ENCODE measurements at places on chromosomes 2 and 18.

DNA sequence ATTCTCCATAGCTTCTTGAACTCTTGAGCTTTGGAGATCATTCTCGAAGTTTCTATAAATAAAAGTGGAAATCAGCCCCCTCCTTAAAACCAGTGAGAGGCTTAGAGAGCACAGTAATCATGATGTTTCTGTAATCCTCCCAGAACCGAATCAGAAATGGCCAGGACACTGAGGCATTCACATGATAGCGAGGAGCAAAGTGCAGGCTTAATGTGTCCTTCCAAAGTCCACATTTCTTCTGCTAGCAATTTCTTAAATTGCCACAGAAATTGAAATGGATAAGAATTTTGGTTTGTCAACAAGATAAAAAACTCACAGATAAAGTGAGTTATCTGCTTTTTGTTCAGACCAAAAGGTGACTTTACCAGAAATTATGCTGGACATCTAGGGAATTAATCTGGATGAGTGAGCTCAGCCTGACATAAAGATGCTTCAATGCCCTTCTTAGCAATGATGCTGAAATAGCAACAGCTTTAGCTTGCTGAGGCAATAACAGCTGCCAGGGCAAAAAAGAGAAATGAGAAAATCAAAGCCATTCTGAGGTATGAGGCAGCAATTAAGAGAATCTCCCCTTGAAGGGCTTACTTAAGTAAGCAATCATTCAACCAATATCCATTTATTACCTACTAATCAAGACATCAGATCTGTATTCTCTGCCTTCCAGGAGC lies 82.4 kb upstream of the PHLPP1 start:
- no peak for DNase-seq

DNA sequence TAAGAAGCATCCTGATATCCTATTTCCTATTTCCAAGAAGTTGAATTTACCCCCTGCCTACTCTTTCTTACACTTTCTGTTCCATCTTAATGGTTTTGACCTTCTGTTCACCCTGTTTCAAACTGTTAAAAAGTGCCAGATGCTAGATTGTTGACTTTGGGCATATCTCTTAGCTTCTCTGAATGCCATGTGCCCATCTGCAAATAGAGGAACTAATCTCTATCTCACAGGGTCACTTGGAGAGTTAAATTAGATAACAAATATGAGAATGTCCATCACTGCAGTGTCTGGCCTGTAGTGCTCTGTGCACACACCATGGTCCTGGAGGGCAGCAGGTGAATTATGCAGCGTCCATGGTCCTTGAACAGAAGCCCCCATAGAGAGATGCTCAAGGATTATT lies 83.8 kb downstream of the LRATD1 start:
- DNase-seq: no peak

GRCh38 chr18:79062806-79063205 lies 6.4 kb upstream of the ATP9B start:
- no peak for DNase-seq

DNA sequence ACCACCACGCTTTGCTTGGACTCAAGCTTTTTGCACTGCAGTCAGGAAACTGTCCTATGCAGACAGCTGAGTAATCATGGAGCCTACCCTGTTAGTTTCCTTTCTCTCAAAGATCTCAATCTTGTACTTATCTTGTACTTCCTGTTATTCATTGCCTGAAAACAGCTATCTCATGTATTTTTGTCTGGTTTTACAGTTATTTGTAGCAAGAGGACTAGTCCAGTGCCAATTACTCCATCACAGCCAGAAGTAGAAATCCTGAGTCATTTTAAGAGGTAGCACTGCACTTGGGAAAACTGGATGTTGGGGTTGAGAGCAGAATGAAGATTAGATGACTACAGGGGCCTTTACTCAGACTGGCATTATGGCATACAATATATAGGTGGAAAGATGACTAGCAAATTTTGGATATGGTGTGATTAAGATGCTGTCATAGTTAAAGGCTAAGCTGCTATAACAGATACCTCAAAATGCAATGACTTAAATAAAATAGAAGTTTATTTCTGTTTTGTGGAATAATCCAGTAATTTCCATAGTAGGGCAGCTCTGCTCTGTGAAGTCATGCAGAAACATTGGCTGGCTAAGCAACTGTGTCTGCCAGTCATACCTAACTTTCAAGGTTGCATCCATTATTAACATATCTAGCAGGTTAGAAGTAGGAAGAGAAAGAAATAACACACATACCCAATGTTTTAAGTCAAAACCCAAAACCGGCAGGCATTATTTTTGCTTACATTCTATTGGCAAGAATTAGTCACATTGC lies 21.1 kb upstream of the CHMP3 start:
- peak; percentile 9 for DNase-seq

DNA sequence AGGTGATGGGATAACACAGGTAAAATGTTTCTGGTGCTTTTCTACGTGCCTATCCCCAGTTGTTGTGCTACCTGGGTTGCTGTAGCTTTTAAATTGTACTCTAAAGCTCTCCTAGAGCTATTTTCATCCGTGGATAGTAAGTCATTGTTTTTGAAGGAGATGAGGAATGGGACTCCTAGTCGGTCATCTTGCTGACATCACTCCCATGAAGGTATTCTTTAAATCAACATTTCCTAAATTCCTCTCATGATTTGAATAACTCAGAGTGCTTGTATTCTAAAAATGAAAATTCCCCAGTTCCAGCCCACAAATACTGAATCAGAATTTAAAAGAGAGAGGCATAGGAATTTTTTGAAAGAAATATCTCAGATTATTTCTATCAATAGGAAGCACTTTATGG lies 44.3 kb downstream of the CCDC148 start:
- DNase-seq: peak; percentile 74

DNA sequence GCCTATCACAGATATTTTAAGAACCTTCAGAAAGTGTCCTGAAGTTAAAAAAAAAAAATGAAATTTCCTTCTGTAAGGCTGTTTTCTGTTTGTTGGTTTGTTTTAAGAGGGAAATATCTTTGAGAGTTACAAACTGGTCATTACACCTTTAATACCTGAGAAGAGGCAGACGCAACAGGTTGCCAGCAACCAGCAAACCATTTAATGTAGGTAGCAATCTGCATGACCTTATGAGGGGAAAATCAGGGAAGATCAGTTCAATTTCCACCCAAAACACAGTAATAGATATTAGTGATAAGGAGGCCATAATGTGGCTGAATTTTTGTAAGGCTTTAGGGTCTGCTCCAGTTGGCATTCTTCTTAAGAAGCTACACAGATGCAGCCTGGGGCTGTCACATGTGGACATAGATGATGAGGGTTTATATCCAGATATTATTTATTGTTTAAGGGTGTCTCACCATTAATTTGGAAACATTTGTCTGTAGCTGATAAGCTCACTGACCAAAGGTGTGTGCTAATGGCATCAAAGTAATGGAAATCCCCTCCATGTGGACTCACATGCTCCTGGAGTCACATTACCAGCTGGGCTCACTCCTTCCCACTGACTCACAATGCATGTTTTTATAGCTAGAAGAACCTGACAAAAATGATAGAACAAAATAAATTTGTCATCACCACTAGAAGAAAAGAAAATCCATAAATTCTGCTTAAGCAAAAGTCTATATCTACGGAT lies 83.5 kb upstream of the DTNA start:
- DNase-seq: no peak

DNA sequence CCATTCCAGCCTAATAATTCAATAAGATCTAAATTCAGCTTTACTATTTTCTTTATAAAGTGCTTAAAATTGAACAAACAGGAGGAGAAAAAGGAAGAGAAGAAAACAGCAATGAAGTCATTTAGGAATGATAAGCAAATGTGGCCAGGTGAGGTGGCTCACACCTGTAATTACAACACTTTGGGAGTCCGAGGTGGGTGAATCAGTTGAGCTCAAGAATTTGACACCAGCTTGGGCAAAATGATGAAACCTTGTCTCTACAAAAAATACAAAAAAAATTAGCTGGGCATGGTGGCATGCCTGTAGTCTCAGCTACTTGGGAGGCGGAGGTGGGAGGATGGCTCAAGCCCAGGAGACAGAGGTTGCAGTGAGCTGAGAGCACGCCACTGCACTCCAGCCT lies 129.0 kb downstream of the CAMKMT start:
- no peak for DNase-seq

GRCh38 chr2:101157272-101157671 lies 6.1 kb upstream of the TBC1D8 start:
- no peak for DNase-seq

DNA sequence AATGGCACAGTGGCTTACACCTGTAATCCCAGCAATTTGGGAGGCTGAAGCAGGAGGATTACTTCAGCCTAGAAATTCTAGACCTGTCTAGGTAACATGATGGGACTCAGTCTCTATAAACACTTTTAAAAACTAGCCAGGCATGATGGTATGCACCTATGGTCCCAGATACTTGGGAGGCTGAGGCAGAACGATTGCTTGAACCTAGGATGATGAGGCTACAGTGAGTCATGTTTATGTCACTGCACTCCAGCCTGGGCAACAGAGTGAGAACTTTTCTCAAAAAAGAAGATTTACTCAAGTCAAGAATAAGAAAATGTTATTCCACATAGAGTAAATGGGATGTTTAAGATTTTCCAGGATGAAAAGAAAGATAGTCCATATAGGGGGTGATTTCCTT lies 158.6 kb downstream of the HNMT start:
- no peak for DNase-seq

DNA sequence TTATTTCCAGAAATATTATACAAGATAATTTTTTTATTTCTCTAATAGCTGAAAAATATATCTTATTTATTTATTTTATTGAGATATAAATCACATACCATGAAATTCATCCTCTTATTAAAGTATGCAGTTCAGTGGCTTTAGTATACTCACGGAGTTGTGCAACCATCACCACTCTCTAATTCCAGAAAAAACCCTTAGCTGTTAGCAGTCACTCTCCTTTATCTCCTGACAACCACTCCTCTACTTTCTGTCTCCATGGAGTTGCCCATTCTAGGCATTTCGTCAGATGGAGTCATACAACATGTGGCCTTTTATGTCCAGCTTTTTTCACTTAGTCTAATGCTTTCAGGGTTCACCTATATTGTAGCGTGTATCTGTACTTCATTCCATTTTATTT lies 66.5 kb downstream of the TCF7L1 start:
- DNase-seq: peak; percentile 53

- DNase-seq: peak; percentile 60
Observed at GRCh38 chr2:111951486-111951885, 53.1 kb downstream of the MERTK start.

DNA sequence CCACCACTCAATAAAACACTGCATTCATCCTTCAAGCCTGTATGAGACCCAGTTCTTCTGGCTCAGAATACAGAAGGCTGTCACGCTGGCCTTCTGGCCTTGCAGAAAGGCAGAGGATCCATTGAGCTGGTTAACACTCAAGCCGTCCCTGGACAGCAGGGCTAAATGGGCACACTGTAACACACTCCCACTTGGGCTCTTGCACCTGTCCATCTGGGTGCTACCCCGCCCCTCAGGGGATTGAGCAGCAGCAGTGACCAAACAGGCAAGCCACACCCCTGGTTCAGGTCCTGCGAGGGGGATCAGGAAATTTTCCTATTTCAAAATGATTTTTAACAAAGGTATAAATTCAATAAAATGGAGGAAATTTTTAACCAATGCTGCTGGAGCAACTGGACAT lies 936.0 kb downstream of the CNTNAP5 start:
- DNase-seq: no peak

GRCh38 chr2:142819411-142819810 lies 58.1 kb upstream of the KYNU start:
- DNase-seq: no peak

DNA sequence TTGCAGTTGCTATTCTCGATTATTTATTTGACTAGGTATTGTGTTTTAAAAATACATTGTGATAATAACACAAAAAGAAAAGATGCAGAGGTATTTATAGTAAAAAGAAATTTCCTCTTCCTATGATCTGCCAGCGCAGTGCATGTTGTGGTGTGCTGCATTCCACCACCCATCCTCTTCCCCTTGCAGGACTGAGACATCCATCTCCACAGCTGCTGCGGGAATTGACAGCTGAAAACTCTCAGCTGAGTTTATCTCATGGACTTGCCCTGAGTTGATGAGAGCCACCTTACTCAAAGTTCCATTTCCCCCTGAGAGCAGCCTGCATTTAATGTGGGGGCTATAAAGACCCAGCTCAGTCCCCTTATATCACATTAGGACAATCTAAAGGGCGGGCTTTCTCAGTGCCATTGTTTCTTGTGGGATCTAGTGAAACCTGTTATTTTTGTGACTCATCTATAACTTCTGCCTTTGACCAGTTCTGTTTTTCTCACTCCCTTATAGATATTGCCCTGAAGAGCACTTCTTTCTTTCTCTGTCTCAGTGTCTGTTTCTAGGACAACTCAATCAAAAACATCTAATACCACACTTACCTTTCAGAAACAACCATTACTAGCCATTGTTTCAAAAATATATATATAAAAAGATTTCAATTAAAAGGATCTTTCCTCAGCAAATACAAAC lies 698.5 kb downstream of the NR4A2 start:
- DNase-seq: no peak

- DNase-seq: peak; percentile 37
Observed at GRCh38 chr2:236568068-236568921, 1.3 kb upstream of the ACKR3 start.
